ENCODE measurements at places on chromosomes 2 and 18.

DNA sequence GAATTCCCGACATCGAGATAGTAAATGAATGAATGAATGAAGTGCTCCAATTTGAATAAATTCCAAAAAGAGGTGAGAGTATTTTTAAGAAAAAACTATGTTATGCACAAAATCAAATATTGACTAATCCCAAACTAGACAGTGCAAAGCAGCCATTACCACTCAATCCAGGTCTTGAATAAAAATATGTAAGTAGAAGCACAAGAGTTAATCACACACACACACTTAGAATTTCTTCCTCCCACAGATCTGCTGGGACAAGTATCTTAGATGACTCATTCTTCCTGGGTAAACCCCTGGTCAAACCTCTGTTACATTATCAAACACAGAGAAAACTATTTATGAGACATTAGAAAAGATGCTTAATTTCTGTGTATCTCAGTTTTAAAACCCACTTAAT lies 102.0 kb downstream of the PLA2R1 start:
- DNase-seq, result no peak

GRCh38 chr2:135817951-135818350 lies 19.0 kb downstream of the LCT start:
- no peak for DNase-seq

DNA sequence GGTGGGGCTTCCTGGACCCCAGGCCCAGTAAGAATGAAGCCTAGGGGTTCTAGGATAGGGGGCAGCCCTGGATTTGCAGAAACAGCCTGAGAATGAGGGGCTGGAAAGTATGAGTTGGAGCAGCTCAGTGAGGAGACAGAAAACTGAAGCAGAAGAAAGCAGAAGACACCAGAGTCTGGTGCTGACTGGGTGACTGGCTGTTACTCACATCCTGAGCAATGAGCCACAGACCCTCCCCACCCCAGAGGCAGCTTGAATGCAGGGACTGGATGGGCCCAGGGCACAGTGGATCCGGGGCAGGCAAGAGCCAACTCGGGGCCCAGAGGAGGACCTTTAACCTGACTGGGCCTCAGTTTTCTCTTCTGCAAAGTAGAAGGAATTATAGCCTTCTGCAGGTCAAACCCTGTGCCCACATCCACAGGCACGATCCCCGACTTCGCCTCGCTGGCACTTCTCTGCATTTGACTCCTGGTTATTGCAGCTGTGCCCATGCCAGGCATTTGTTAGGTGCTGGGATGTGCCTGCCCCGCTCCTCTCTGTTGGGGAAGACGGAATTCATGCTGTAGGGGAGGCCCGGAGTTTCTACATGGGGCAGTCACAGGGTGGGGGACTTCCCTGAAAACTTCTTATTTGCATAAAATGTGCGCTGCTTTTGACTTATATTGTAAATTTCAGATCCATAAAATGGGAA lies 8.5 kb downstream of the STEAP3 start:
- DNase-seq, result no peak

GRCh38 chr2:11742317-11742701 lies 4.1 kb upstream of the LPIN1 start:
- DNase-seq, result no peak

- DNase-seq, result no peak
Measured at GRCh38 chr18:37612524-37613252, 47.1 kb upstream of the CELF4 start.

DNA sequence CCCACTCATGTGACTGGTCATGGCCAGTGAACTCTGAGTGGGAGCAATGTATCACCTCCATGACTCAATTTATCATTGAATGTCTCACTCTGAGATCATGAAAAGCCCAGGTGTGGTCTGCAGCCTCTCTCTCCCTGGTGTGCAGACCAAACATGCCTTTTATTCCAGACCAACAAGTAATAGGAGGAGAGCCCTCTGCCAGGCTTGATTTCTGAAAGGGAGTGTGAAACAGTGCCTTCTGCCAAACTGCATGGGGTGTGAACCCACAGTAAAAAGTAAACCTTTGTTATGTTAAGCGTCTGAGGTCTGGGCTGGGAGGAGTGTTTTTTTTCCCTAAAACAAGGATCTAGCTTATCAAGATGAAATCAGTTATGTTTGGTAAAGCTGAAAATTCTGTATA lies 601.2 kb downstream of the ADCYAP1 start:
- DNase-seq, result no peak

- DNase-seq, result no peak
Measured at GRCh38 chr2:119160361-119160990, 1.9 kb upstream of the C1QL2 start.

DNA sequence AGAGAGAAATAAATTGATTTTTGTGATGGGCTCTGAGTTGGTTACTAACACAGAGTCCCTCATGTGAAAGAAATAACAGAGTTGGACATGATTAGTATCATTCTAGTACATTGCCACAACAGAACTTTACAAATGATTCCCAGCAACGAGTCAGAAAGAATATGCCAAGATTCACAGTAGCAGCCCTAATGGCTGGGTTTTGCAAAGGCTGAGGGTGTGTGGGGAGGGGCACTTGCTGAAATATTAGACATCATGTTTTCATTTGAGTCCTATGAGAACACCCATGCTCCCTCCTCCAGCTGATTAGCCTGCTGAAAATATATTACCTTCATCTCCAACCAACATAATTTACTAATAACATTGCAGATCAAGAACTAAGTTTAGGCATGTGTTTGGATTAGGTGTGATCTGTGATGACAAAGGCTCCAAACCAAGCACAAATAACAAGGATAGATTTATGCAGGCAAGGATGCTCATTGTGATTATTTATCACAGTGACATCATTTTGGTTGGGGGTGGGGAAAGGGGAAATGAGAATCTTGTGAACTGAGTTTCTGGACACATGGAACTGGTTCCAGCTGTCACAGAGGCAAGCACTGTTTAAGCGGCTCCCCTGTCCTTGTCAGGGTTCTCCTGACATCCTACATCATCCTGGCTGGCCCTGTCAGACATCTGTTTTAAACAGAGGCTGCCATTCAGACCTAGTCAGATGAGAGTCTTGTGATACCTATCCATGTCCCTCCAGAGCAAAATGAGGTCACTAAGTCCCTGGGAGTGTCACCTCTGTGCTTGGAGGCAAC lies 205.8 kb upstream of the NCKAP5 start:
- DNase-seq, result no peak

GRCh38 chr18:21115519-21116411 lies 4.2 kb upstream of the ROCK1 start:
- no peak for DNase-seq

DNA sequence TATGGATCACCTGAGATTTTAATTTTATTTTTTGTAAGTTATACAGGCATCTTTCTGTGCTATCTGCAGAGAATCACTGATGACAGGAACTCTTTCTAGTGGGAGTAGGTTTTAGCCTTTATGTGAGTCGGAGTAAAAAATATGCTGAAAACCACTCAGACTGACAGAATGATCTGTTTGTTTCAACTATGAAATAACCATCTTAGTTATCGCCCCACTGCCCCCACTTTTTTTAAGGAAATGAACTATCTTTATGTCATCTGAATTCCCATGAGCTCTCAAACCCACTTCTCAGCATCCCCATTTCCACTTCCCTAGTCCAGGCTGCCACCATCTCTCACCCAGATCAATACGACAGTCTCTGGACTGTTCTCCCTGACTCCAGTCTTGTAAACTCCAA lies 38.9 kb downstream of the MRPL33 start:
- DNase-seq, result no peak

DNA sequence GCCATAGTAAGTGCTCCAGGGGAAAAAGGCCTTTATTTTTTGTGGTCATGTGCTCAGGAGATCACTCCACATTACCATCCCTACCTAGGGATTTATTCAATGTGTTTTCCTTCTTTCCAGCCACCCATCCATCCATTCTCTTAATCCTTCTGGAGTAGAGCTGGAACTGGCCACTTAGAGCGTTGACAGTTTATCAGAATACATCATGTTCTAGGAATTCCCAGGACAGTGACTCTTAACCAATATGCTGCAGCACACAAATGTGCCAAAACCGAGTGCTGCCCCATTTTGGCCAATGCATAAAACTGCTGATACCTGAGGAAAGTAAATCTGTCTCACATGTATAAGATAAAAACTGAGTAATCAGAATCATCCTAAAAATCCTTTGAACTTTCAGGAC lies 63.7 kb downstream of the FARSB start:
- no peak for DNase-seq

DNA sequence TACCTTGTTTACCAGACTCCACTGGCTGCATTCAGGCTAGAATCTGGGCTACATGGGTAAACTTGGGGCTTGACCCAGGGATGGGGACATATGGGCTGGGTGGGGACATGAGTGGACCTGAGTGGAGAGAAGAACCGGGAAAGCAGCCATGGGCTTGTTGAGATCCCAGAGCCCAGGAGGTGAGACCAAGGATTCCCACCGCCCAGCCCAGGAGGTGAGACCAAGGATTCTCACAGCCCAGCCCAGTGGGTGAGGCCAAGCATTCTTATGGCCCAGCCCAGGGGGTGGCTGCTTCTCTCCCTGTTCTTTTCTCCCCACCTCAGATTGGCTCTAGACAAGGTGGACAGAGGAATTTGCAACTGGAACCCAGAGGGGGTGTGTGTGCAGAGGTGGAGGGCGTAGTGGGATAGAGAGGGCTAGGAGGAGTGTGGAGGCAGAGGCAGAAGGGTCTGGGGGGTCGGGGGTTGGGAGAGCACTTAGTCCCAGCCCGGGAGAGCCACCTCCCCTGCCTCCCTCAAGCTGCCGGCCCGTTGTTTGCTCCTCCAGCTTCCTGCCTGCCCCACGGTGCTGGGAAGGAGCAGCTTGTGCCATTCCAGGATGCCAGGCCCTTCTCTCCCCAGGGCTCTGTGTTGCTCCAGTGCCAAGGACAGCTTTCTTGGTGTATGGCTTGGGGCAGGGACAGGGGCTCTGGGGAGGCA lies 25.6 kb downstream of the GLI2 start:
- DNase-seq, result no peak

GRCh38 chr18:62205824-62206223 lies 18.8 kb downstream of the RELCH start:
- DNase-seq, result no peak

DNA sequence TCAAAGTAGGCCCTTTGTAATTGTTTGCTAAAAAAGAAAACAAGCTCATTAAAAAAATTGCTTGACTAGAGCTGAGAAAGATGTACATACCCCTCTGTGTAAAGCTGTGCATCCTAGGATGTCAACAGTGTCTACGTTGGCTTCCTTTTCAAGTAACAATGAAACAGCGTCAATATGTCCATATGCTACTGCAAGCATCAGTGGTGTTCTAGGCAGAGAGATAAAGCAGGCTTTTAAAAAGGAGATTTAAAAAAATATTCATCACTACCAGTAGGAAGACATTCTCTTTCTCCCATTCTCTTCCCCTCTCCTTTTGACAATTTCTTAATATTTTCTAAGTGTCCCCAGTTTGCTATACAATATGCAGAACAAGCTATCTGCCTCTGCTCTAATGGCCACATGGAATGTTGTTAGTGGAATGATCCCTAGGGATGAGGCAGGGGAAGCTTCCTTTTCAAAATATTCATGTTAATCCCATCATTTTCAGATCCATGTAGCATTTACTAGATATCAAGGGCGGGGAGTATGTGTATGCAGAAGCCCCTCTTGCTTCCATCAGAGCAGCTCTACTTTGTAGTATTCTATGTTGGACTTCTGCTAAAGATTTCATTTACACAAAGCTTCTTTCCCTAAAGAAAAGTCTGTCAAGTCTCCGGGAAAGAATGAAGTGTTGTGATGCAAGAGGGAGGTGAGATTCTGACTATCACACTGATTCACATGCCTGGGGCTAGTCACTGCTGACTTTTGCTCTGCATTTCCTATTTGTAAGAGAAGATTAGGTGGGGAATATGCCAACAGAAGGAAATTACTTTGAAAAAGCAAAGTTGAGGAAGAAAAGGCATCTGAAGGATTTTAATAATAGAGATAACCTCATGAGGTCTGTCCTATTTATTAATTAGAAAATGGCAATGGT lies 81.5 kb upstream of the PGAP1 start:
- DNase-seq, result no peak

GRCh38 chr2:222792001-222792611 lies 68.7 kb upstream of the ACSL3 start:
- no peak for DNase-seq

GRCh38 chr2:43724728-43725526 lies 48.7 kb upstream of the C1GALT1C1L start:
- DNase-seq, result no peak

GRCh38 chr2:197925976-197926375 lies 121.6 kb downstream of the PLCL1 start:
- DNase-seq, result no peak

GRCh38 chr18:1150344-1150743 lies 245.7 kb downstream of the ADCYAP1 start:
- DNase-seq, result no peak

- DNase-seq, result no peak
Measured at GRCh38 chr18:48295586-48296311, 113.4 kb downstream of the ZBTB7C start.

- no peak for DNase-seq
Measured at GRCh38 chr18:22517356-22517755, 99.6 kb upstream of the CTAGE1 start.

- DNase-seq, result no peak
Measured at GRCh38 chr2:102806250-102806837, 44.5 kb downstream of the TMEM182 start.

DNA sequence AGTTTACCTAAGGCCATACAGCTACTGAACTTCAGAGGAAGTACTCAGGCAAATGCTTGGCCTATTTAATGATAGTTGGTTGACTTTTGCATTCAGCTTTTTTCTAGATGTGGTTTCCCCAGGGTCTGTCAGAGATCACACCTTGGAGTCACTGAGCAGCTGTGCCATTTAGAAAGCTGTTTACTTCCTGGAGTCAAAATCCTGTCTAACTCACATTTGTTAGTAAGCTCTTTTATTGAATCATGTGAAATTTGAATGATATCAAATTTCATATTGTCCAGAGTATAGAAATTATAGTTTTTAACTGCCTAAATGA lies 7.6 kb upstream of the TRIB2 start:
- no peak for DNase-seq

GRCh38 chr2:24824966-24825882 lies 32.0 kb downstream of the CENPO start:
- DNase-seq, result no peak

GRCh38 chr2:137870682-137871081 lies 93.6 kb upstream of the HNMT start:
- no peak for DNase-seq

DNA sequence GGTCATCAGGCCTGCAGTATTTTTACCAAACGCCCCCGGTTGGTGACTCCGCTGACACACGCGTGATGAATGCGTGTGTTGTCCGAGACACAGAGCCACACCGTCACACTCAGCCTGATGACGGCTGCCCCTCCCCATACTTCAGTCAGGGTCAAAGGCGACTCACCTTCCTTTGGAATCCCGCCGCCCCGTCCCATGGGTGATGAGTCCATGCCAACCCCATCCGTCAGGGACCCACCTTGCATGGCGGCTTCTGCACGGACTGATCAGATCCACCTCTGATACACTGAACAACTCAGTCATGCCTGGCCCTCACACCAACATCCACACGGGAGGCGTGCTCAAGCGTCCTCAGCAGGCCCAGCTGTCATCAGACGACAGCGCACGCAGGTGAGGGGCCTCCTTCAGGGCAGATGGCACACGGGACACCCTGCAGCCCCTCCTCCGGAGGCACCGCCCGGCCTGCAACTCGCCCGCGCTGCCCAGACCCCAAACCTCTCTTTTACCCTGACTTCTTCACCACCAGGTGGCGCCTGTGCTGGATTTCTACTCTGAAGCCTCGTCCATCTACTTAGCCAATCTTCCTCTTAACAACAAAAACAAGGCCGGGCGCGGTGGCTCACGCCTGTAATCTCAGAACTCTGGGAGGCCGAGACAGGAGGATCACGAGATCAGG lies 89.2 kb downstream of the ZNF516 start:
- DNase-seq, result no peak
